GOT3 (cell line): ENCODE measurements at places on chromosomes 4 and X.

DNA sequence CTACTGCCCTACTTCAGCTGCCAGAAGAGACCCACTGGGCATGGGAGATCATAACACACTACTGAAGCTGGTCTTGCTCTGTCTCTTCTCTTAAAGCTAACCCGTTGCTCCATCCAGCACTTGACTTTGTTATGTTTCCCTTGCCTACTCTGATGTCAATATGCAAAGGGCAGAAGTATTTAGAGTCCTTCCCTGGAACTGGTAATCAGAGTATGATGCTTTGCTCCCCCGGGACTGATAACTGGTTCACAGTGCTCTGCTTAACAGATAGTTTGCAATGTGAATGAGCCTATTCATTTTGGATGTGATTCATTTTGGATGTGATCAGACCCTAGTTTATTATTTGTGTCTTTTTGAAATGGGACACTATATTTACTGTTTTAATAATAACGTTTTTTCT is 12.3 kb upstream of the UCP1 start:
- no peak for DNase-seq

GRCh38 chr4:41561244-41561643 is 23.3 kb downstream of the LIMCH1 start:
- no peak for DNase-seq

DNA sequence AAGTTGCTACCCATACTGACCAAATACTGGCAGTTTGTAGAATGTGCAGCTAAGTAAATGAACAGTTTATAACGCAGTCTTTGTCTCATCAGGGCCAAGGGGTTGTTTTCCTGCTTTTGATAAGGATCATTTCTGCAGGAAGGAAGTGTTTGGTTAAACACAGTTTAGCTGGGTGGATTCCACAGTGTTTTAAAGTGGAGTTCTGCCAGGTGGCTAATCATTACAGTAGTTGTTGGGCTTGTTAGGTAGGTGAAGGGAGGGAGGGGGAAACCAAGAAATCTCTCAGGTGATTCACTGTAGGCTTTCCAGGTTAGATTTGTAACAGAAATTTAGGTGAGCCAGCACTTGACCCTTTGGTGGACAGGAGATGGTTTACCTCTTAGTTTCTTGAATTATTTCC is 58.1 kb downstream of the FNIP2 start:
- DNase-seq = no peak

GRCh38 chr4:11496351-11496829 is 67.7 kb upstream of the HS3ST1 start:
- no peak for DNase-seq

DNA sequence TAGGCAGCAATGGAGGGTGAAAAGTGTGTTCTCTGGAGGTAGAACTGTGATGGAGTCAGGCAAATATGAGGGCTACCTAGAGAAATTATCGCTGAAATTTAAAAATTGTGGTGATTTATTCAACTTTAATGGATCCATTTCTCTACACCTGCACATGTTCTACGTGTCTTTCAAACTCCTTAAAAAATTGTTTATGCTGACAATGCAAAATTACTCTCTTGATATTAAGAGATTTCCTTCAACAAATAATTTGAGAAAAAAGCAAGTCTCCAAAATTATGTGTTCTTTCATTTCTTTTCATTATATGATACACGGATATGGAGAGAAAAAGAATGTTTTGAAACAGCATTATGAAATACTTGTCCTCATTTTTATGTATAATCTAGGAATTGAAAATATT is 1151.4 kb upstream of the PABPC4L start:
- DNase-seq = no peak

DNA sequence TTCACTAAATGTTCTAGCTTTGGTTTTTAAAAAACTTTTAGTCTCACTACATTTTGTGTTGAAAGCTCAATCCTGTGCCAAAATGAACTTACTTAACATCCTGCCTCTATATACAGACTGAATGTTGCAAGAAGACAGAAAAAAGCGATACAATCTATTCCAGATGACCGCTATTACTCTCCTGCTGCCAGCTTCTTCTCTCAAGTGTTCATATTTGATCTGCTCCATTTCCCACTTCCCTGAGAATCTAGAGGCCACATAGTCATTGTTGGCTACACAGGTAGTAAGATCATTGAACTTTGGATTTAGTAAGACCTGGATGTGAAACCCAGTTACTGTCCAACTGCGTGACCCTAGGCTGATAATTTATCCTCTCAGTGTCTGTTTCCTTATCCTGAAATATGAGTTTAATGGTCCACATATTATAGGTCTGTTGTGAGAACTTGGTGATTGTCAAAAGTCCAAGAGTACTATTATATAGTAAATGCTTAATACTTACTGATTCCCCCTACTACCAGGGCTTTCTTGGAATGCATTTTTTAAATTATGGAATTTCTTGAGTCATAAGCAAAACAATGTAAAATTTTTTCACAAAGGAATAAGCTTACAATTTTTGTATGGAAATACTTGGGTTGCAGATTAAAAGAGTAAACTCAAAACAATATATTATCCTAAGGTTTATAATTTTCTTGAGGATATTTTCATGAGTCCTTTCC is 976.8 kb upstream of the ADGRL3 start:
- DNase-seq = no peak

- no peak for DNase-seq
Observed at GRCh38 chr4:10032625-10033024, 11.3 kb upstream of the SLC2A9 start.

DNA sequence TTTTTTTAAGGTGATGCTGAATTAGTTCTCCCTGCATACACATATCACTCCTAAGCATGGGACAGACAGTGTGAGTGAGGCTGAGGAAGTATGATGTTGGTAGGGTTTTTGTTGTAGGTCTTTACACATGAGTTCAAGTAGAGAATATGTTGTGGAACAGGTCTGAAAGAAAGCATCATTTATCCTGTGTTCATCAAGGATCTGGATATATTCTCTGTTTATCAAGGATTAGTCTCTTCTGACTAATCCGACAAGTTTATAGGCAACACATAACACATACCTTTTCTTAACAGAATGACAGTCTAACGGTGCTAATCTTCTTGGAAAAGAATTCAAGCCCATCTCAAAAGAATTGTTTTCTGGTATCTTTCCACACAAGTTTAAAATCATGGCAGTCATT is 10.5 kb downstream of the SLIT2 start:
- DNase-seq = no peak

DNA sequence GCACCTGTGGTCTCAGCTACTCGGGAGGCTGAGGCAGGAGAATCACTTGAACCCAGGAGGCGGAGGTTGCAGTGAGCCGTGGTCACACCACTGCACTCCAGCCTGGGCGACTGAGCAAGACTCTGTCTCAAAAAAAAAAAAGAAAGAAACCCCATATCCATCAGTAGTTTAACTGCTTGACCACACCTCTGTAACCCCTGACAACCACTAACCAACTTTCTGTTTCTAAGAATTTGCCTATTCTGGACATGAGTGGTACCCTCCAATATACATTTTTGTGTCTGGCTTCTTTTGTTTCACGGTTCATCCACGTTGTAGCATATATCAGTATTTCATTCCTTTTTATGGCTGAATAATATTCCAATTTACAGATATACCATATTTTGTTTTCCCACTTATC is 9.1 kb downstream of the PPAT start:
- no peak for DNase-seq

DNA sequence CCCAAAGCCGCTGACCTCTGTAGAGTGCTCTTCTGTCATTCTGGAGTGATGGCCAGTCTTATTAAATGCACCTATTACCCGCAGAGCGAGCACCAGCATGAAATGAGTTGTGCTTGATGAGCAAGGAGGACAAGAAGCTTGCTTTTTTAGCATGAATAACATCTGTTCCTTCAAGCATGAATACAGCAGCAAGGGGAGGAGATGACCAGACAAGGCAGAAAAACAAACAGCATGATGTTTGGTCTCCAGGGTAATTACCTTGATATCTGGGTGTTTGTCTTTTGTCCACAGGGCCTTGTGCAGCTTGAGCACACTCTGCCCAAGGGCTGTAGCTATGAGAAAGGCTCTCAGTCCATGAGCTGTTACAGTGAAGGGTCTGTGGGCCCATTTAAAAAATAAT is 324.8 kb upstream of the DDX53 start:
- no peak for DNase-seq

DNA sequence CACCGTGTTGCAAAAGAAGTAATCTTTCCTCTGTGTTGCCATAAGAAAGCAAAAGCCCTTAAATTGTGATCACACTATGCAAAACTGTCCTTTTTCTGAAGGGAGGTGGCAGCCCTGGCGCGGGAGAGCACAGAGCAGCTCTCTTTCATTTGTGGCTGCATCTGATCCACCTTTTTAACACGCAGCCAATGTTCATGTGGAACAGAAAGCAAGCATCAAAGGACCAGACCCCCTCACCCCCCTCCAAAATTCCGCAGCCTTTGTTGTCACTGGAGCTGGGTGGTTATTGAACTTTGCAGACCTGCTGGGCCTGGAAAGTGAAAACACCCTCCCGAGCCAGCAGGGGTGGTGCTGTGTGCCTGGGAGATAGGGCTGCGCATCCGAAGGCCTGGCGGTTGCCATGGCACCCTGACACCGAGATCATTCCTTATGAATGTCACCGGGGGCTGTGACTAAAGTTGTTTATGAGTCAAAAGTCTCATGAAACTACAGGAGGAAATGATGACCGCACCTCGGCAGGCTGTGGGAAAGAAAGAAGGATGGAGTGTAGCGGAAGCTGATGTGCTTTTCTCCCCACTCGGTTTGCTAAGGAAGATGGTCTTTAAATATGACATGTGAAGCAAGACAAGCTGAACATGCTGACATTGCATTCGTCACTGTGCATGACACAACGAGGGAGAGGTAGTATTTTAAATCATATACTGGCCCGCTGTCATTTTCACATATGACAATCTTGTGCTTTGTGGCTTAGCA is 367.4 kb downstream of the UNC5C start:
- DNase-seq = no peak

- no peak for DNase-seq
Observed at GRCh38 chrX:103737696-103738095, 27.0 kb downstream of the TMEM31 start.

DNA sequence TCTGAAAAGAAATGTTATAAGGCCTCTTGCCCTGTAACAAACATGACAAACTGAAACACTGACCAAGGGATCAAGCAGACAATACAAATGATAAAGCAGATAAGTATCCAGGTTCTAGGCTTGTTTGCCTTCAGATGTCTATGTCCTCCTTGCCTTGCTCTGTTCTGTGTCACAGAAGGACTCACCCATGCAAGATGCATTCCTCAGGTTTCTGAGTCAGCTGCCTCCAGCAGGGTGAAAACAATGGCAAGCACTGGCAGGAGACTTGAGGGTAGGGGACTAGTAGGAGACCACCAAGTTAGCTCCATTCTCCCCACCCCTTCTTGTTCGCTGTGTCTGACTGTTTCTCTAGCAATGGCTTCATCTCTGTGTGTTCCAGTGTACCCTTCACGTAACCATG is 76.6 kb upstream of the CXXC4 start:
- no peak for DNase-seq

DNA sequence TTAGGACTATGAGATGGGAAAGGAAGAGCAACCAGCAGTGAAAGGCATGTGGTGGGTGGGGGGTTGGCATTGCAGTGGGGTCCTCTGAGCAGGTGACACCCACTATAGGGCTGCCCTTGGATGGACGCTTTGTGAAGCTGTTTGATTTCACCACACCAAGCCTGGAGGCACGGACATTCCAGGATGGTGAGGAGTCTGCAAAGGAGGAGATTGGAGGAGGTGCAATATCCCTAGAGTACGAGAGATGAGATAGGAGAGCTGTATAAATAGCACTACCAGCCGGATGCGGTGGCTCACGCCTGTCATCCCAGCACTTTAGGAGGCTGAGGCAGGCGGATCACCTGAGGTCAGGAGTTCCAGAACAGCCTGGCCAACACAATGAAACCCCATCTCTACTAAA is 42.3 kb downstream of the SHOX start:
- DNase-seq = no peak

DNA sequence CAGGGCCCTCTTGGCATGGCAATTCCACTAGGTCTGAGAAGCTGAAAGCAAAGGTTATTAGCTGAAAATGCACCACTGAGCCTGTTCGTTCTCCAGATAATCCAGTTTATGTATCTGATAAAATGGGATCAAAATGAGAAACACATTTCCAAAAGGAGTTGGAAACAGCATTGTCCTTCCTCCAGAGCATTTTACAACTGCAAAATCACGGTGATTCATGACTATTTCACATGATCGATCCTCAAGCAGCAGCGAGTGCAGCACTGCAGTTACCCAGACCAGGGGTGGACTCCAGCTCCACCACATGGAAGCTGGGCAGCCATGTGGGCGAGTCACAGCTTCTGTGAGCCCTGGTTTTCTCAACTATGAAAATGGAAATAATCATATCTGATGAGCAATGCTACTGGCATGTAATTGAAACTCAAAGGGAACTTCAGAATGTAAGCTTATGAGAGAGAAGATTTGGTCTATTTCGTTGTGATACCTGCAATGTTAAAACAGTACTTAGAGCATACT is 78.7 kb upstream of the MSX1 start:
- DNase-seq = no peak

DNA sequence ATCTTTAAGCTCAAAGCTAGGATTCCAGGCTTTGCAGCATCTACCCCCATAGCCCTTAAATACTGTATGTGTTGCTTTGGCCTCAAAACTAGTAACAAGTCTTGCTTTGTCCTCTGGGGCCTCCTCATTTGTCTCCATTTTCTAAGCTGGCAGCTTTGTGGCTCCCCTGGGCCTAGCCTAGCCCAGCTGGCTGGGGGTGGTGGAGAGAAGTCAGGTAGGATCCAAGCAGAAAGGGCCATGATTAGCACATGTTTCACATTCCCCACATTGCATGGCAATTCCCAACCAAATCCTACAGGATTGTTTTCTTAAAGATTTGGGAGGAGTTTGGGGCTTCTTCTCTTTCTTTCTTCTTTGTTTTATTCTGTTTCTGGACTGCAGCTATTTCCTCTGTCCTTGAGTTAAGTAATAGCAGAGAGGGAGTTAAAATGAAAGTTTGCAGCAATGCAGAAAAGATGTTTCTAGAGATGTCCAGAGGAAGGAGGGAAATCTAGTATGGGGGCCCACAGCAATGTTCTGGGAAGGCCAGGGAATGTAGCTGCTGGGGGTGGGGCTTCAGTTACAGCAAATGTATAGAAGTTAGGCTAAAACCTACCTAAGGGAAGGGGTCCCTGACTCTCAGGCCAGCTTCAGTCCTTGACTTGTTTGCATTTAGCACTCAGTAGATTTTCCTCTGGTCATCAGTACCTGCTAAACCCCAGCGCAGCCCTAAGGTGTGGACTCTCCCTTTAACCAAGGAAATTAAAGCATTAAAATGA is 92.1 kb downstream of the SHROOM4 start:
- no peak for DNase-seq
